ENCODE measurements at places on chromosomes 1 and 21. TPM values are rescaled to one million over a fixed set of nuclear protein-coding genes. Genes with fewer than 3 reads are reported as not detected.

Gene COL8A2
- total RNA-seq, result 0.31 TPM

GRCh38 chr1:37753473-37754321 is 11.2 kb downstream of the EPHA10 start:
- DNase-seq, result no peak

GRCh38 chr21:35565204-35565611 is 495.1 kb downstream of the SETD4 start:
- DNase-seq, result no peak

GRCh38 chr1:209850342-209850979 is 22.7 kb downstream of the UTP25 start:
- no peak for DNase-seq

Gene HTR6
- total RNA-seq, result not detected

DNA sequence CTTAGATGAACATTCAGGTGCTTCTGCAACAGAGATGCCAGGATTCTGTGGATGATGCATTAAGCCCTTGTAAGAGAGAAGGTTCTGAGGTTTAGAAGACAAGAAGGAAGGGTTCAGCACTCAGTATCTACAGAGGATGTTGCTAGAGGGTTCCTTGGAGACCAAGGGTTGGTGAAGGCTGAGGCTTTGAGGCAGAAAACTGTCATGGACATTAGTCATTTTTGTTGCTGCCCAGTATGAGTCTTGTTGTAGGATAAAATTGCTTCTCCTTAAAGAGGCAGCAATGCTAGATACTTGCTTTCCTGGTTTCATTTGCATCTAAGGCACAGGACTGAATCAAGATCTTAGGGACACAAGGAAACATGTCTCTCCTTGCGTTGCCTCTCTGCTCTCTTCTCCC is 319.4 kb upstream of the NFIA start:
- no peak for DNase-seq

DNA sequence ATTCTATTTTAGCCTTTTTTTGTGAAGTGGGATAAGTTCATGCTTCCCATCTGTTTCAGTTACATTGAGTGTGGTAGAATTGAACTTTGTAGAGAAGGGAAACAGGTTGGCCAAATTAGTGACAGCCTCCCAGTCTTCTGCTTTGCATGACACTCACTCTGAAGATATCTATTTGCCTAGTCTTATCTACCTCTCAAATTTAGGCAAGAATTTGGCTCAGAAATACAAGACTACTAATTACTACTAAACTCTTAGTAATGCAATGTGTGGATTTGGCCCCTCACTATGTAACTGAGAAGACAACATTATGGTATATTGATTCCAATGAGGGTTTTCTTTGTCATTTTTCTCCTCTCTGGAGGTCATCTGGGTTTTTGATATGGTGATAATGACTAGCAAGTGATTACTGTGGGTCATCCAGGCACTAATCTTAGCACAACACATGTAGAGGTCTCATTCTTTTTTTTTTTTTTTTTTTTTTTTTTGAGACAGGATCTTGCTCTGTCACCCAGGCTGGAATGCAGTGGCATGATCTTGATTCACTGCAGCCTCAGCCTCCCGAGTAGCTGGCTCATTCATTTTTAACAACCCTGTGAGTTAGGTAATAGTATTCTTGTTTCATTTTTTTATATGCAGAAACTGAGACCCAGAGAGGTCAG is 6.3 kb downstream of the FAM20B start:
- DNase-seq, result no peak

Gene TRAF3IP3
- 701 TPM for total RNA-seq

- no peak for DNase-seq
Observed at GRCh38 chr1:92968138-92969032, 7.1 kb upstream of the DIPK1A start.

GRCh38 chr1:42340093-42340492 is 5.1 kb upstream of the FOXJ3 start:
- no peak for DNase-seq

Gene PYHIN1
- 10.9 TPM for total RNA-seq

Gene TINAGL1
- not detected for total RNA-seq

- DNase-seq, result peak; percentile 41
Observed at GRCh38 chr1:40404670-40405462, 31.3 kb downstream of the SMAP2 start.

GRCh38 chr1:99818063-99818699 is 32.0 kb upstream of the AGL start:
- DNase-seq, result no peak

Gene PPFIA4
- 1.6 TPM for total RNA-seq

Gene GPR3
- not detected for total RNA-seq

Measured in naive thymus-derived CD8-positive, alpha-beta T cell (primary cell).